ENCODE measurements at places on chromosomes 4 and X. TPM values are rescaled to one million over a fixed set of nuclear protein-coding genes. Genes with fewer than 3 reads are reported as not detected.
A peak's percentile ranks its signal among the peaks of the same experiment; 100 is the strongest.

NAP1L5 gene
- total RNA-seq, result 5.4 TPM

DNA sequence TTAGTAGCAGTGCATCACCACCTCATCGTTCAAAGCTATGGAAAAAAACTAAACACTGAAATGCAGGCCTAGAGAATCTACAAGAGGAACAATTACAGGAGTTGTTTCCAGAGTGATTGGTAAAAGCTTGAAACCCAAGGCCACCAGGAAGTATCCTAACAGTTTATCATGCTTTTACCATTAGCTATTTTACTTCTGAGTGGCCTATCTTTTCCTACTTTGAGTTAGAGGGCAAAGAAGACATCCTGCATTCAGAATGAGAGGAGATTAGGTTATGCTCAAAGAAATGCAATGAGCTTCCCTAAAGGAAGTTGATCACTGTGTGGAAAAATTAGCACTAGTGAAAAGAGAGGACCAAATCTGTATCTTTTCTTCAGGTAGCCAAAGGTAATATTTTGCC, 69.8 kb upstream of the PRSS48 start:
- H3K4me1 ChIP-seq, result no peaks in the 10 kb centered on the region
- H3K36me3 ChIP-seq, result no peaks in the 10 kb centered on the region
- DNase-seq, result no peak
- no peak overlapping the region for H3K4me3 ChIP-seq
- H3K27ac ChIP-seq, result no peak overlapping the region
- no peaks in the 10 kb centered on the region for H3K27me3 ChIP-seq

DNA sequence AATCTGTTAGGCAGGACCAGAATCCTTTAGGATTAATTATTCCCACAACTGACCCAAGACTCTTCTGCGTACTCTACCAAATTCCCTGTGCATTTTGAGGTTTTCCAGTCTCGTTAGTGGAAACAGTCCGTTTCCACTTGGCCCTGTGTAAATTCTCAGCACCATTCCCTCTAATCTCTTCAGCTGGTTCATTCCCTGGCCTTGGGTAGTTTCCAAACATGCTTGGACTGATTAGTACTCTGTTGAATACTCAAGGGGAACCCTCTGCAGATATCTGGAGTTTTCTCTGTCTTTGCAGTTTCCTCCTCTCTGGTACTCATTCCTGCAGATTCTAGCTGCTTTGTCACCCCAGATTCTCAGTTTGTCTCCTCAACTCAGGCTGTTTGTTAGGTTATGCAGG, 80.4 kb downstream of the ZFX start:
- no peak overlapping the region for H3K4me3 ChIP-seq
- H3K27me3 ChIP-seq, result no peaks in the 10 kb centered on the region
- no peaks in the 10 kb centered on the region for H3K36me3 ChIP-seq
- peaks cover 2% of the 10 kb centered on the region for H3K4me1 ChIP-seq
- no peak for DNase-seq

- no peak overlapping the region for H3K27ac ChIP-seq
- H3K36me3 ChIP-seq, result peaks cover 12% of the 10 kb centered on the region
- no peak overlapping the region for H3K4me3 ChIP-seq
These were observed 30.2 kb downstream of the NEK1 start for GRCh38 chr4:169582203-169582602.

DNA sequence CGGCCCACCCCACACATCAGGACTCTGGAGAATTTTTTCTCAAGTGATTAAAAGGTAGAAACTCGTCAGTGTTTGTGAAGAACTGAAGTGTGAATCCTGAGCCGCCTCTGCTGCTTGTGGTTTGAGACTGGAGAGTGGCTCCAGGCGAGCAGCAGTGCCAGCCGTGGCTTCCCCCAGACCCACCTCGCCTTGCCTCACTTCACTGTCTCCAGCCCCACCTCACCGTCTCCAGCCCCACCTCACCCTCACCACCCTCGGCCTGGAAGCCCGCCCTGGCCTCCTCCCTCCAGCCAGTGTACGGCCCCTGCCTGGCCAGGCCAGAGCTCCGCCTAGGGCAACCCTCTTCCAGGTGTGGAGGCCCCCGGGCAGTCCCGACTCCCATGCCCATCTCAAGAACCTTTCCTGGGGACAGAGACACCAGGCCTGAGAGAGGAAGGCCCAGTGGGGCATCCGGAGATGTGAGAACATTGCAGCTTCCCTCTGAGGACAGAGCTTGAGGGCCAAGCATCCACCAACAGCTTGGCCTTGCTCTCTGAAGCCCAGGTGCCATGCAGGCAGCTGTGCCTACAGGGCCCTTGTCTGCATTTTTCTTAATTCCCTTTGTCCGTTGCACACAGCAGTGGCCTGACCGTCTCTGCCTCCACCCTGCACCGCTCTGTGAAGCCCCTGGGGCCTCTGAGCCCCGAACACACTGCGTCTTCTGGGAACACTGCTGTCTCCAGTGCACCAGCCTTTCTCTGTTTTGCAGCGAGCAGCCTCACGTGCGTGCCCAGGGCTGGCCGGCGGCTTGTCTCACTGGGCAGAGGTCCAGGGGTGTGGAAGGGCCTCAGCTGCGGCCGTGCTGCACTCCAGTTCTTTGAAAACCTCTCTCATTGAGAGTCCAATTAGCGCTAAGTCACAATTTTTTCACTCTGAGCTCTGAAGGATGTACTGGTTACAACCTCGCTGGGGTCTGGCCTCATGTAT, 13.8 kb downstream of the SH3BP2 start:
- peaks cover 1% of the 10 kb centered on the region for H3K36me3 ChIP-seq
- peaks cover 9% of the 10 kb centered on the region for H3K4me1 ChIP-seq
- no peak overlapping the region for H3K27ac ChIP-seq

GRCh38 chr4:3368841-3369760, 72.7 kb upstream of the HGFAC start:
- H3K36me3 ChIP-seq, result no peaks in the 10 kb centered on the region
- no peak overlapping the region for H3K27ac ChIP-seq
- peak overlapping the region; percentile 35 for H3K4me3 ChIP-seq

MAGEA3 gene
- total RNA-seq, result not detected

DNA sequence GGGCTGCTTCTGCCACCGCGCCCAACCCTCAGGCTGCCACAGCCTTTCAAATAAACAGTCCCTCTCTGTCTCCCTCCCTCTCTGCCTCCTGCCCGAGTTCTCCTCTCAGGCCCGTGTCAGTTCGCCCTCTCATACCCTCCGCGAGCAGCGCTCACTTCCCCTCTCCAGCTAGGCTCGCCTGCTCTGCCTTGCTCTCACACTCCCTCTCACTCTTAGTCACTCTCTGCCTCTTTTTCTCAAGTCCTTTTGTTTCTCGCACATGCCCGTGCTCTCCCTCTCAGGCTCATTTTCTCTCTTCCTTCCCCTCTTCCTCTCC, 3.2 kb downstream of the EFNB1 start:
- H3K27me3 ChIP-seq, result no peaks in the 10 kb centered on the region
- H3K27ac ChIP-seq, result no peak overlapping the region
- DNase-seq, result peak; percentile 55
- no peaks in the 10 kb centered on the region for H3K36me3 ChIP-seq
- peak overlapping the region; percentile 43 for H3K4me3 ChIP-seq

GRCh38 chrX:47179928-47180255, 13.7 kb upstream of the UBA1 start:
- peaks cover 21% of the 10 kb centered on the region for H3K36me3 ChIP-seq
- no peak overlapping the region for H3K4me3 ChIP-seq
- H3K27me3 ChIP-seq, result no peaks in the 10 kb centered on the region

DNA sequence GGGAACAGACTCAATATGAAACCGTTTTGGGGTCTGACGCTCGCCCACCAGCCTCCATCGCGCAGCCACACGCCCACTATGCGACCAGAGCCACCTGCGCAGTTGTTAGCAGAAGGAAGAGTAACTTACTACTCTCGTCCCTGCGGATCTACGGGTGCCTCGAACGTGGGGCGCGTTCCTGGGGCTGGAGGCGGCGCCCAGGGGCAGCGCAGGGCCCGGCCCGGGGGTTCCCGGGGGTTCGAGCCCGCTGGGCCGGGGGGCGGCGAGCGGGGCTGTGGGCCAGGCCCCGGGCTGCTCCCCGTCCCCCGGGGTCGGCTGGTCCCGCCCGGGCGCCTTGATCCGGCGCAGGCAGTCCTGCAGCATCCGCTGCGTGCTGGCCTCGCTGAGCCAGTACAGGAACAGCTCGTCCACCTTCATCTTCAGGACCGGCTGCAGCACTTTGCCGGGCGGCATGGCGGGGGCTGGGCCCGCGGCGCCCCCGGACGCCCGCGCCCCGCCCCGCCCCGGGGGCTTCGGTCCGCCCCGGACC, 404 bp downstream of the PPP2R3B start:
- no peaks in the 10 kb centered on the region for H3K27me3 ChIP-seq
- H3K4me1 ChIP-seq, result peaks cover 15% of the 10 kb centered on the region
- peak; percentile 83 for DNase-seq

GRCh38 chr4:48779095-48779997, 733 bp downstream of the FRYL start:
- peak; percentile 69 for DNase-seq
- H3K36me3 ChIP-seq, result peaks cover 4% of the 10 kb centered on the region
- peak overlapping the region; percentile 88 for H3K4me3 ChIP-seq
- no peaks in the 10 kb centered on the region for H3K27me3 ChIP-seq

DNA sequence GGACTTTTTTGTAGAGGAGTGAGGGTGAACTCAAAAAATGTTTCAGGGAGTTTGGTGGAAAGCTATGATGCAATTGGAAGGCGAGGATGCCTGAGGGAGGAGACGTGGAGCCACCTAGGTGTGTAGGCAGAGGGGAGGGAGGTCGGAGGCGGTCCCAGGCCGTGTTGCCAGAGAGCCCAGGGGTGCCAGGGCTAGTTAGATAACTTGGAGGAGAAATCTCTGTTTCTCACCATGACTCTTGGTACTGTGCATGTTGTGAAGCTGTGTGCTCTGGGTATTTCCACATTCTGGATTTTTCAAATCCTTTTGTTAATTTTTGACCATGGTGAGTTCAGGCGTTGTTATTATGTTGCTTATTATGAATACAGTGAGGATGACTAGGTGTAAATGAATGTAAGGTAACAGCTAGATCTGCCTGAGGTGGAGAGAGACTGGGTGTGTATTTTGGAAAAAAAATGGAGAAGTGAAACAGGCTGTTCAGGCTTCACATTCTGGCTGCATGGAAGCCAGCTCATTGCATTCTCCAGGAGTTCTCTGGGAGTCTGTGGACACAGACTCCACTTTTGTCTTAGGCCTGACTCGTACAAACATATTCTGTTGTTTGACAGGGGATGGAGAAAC, 4.5 kb downstream of the RAB9A start:
- peaks cover 31% of the 10 kb centered on the region for H3K36me3 ChIP-seq
- peak overlapping the region; percentile 37 for H3K27ac ChIP-seq
- no peak overlapping the region for H3K4me3 ChIP-seq
- no peaks in the 10 kb centered on the region for H3K27me3 ChIP-seq
- peaks cover 62% of the 10 kb centered on the region for H3K4me1 ChIP-seq

- no peak overlapping the region for H3K4me3 ChIP-seq
- H3K27me3 ChIP-seq, result no peaks in the 10 kb centered on the region
- H3K4me1 ChIP-seq, result peaks cover 30% of the 10 kb centered on the region
- H3K36me3 ChIP-seq, result no peaks in the 10 kb centered on the region
- DNase-seq, result no peak
- H3K27ac ChIP-seq, result no peak overlapping the region
These were observed 119.1 kb upstream of the GATB start for GRCh38 chr4:151879705-151880445.

DCLK2 gene
- not detected for total RNA-seq

DNA sequence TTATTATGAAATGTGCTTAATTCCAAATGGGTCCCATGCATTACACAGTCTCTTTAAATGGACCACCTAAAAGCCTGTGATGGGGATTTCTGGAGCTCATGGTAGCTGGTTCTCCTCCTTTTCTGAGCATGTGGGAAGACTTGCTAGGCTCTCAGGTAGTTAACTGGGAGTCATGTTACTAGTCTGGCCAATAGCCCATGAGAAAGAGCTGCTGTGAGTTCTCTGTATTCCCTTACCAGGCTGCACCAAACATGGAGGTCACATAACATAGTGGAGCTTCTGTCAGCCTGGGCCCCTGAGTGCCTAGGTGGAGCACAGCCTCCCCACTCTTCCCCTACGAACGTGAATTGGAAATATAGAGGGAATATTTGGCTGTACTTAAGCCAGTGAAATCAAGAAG, 198.4 kb downstream of the MAML3 start:
- peaks cover 7% of the 10 kb centered on the region for H3K27me3 ChIP-seq
- no peaks in the 10 kb centered on the region for H3K36me3 ChIP-seq
- peaks cover 13% of the 10 kb centered on the region for H3K4me1 ChIP-seq
- no peak overlapping the region for H3K4me3 ChIP-seq
- no peak for DNase-seq

All from activated CD8-positive, alpha-beta T cell treated with anti-CD3 and anti-CD28 coated beads for 36 hours (primary cell).